ENCODE measurements at places on chromosomes 6 and 20.
A peak's percentile ranks its signal among the peaks of the same experiment; 100 is the strongest.

DNA sequence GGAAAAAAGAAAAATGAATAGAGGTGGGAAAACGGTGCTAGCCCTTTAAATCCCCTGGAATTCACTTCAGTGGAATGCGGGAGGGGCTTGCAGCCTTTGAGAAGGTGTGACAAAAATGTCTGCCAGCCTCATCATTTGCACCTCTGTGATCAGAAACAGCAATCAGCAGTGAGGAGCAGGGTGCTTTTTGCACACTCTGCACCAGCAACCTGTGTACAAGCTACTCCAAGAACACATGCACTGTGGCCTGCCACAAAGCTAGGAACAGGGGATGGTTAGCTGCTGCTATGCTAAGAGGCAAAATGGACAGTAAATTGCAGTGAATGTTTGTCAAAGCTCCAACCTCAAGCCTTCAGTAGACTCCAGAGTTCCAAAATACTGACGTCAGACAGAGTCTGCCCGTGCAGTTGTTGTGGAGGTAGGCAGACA lies 29.7 kb downstream of the GINS1 start:
- no peak for DNase-seq

DNA sequence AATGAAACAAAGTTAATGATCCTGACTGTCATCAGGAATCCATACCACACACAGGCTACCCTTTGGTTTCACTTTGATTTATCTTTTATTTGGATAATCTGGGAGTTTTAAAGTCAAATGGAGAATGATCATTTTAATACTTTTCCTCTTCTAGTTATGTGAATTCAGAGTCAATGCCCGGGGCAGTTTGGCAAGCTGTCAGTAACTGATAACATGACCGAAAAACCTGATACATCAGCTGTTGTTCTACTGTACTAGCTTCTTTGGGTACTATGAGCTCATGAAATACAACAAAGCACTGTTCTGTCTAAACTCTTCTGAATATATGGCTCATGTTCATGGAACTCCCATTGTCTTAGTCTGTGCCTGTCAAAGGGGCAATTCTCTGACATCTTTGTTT lies 30.2 kb downstream of the KLHL31 start:
- DNase-seq, result no peak

GRCh38 chr6:91654357-91654756 lies 1067.5 kb upstream of the MAP3K7 start:
- no peak for DNase-seq

GRCh38 chr20:51569815-51570738 lies 27.6 kb upstream of the NFATC2 start:
- no peak for DNase-seq

GRCh38 chr20:31712564-31713311 lies 9.9 kb downstream of the BCL2L1 start:
- DNase-seq, result peak; percentile 82

DNA sequence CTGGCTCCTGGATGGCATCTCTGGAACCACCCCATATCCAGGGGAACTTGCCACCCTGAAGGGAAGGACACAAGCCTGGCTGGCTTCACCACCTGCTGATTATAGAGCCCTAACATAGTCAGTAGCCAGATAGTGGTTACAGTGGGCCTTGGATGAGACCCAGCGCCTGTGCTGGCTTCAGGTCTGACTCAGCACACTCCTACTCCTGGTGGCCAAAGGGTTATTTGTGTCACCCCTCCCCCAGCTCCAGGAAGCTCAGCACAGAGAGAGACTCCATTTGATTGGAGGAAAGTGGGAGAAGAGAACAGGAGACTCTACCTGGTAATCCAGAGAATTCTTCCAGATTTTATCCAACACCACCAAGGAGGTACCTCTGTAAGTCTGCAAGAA lies 12.8 kb downstream of the SNX14 start:
- no peak for DNase-seq

DNA sequence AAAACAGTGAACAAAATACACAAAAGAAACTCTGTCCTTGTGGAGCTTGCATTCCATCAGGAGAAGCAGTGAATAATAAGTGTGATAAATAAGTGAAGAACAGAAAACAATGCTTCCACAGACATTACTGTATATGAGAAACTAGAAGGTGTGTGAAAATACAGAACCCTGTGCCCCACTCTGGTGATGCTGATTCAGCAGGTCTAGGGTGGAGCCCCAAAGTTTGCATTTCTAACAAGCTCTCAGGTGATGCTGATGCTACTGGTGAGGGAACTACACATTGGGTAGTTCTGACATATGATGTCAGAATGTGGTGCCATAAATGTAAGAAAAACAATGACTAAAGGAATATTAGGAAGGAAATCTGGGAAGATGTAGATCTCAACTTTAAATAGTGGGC lies 601.4 kb upstream of the BTBD3 start:
- no peak for DNase-seq
